ENCODE measurements at places on chromosomes 1 and 21. TPM values are rescaled to one million over a fixed set of nuclear protein-coding genes. Genes with fewer than 3 reads are reported as not detected.

Gene SDC3
- 0.47 TPM for total RNA-seq

Gene RNF223
- not detected for total RNA-seq

DNA sequence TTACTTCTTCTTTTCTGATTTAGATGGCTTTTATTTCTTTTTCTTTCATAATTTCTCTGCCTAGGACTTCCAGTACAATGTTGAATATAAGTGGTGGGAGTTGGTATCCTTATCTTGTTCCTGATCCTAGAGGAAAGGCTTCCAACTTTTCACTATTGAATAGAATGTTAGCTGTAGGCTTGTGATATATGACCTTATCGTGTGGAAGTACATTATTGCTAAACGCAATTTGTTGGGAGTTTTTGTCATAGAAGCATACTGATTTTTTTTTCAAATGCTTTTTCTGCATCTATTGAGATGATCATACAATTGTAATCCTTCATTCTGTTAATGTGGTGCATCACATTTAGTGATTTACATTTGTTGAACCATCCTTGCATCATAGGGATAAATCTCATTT lies 79.5 kb downstream of the FASLG start:
- DNase-seq = no peak
- no peaks in the 10 kb centered on the region for H3K36me3 ChIP-seq
- H3K4me3 ChIP-seq = no peak overlapping the region
- H3K27me3 ChIP-seq = no peaks in the 10 kb centered on the region

GRCh38 chr1:109309347-109309746 lies 2.5 kb upstream of the MYBPHL start:
- no peak overlapping the region for H3K4me3 ChIP-seq
- no peaks in the 10 kb centered on the region for H3K4me1 ChIP-seq
- DNase-seq = no peak
- H3K36me3 ChIP-seq = no peaks in the 10 kb centered on the region
- H3K27ac ChIP-seq = no peak overlapping the region
- no peaks in the 10 kb centered on the region for H3K27me3 ChIP-seq

DNA sequence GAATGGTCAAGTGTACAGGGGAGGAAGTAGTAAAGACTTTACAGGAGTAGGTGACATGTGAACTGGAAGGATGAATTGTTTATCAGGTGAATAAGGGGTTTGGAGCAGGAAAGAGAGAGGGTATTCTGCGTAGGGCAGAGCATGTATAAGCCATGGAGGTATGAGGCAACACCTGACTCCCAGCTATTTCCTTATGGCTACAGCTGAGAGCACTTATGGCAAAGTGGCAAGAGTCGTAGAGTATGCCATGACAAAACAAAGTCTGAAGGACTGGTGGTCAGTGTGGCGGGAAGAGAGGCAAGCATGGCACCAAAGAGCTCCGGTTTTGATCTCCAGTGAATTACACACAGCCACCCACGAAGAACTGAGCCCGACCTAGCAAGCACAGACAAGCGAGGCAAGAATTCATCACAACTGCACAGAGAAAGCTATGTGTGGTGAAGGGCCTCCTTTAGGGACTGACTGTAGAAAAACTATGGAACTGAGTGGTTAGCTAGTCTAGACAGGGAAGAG lies 9.0 kb upstream of the ELOVL1 start:
- no peak for DNase-seq
- no peaks in the 10 kb centered on the region for H3K36me3 ChIP-seq
- no peak overlapping the region for H3K27ac ChIP-seq
- no peaks in the 10 kb centered on the region for H3K4me1 ChIP-seq
- no peaks in the 10 kb centered on the region for H3K27me3 ChIP-seq

GRCh38 chr21:17402937-17403336 lies 109.9 kb upstream of the CXADR start:
- H3K36me3 ChIP-seq = no peaks in the 10 kb centered on the region
- no peaks in the 10 kb centered on the region for H3K4me1 ChIP-seq
- no peak overlapping the region for H3K27ac ChIP-seq
- no peak overlapping the region for H3K4me3 ChIP-seq

All from T-cell (primary cell).